ENCODE measurements at places on chromosomes 11 and 22. TPM values are rescaled to one million over a fixed set of nuclear protein-coding genes. Genes with fewer than 3 reads are reported as not detected.

- no peak overlapping the region for H3K4me3 ChIP-seq
- DNase-seq = no peak
- no peaks in the 10 kb centered on the region for H3K36me3 ChIP-seq
- 0 out of 2 replicates have a peak, but pooled peaks cover 2% of the 10 kb centered on the region for H3K4me1 ChIP-seq
Observed at GRCh38 chr11:108117746-108118371, 3.5 kb upstream of the ACAT1 start.

- H3K4me3 ChIP-seq = no peak overlapping the region
- DNase-seq = no peak
- H3K27ac ChIP-seq = no peak overlapping the region
Observed at GRCh38 chr22:37176464-37177061, 11.5 kb downstream of the C1QTNF6 start.

The MB gene
- 0.41 TPM for total RNA-seq

DNA sequence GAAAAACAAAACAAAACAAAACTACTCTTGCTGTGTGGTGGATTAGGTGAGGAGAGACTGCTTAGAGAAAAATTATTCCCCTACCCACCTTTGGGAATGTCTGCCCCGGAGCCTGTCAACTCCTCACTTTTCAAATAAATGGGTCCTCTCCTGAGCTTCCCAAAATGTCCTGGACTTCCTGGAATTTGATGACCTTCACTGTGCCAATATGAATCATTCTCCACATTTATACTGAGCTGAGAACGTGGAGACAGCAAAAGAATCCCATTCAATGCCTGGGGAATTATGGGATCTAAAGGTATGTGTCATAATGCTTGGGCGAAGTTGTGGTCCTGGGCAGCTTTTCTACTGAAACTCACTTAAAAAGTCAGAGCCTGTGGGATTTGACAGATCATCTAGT is 136.8 kb downstream of the KIF18A start:
- no peak for DNase-seq
- no peaks in the 10 kb centered on the region for H3K4me1 ChIP-seq
- no peak overlapping the region for H3K4me3 ChIP-seq
- H3K27ac ChIP-seq = no peak overlapping the region

The NOX4 gene
- not detected for total RNA-seq

DNA sequence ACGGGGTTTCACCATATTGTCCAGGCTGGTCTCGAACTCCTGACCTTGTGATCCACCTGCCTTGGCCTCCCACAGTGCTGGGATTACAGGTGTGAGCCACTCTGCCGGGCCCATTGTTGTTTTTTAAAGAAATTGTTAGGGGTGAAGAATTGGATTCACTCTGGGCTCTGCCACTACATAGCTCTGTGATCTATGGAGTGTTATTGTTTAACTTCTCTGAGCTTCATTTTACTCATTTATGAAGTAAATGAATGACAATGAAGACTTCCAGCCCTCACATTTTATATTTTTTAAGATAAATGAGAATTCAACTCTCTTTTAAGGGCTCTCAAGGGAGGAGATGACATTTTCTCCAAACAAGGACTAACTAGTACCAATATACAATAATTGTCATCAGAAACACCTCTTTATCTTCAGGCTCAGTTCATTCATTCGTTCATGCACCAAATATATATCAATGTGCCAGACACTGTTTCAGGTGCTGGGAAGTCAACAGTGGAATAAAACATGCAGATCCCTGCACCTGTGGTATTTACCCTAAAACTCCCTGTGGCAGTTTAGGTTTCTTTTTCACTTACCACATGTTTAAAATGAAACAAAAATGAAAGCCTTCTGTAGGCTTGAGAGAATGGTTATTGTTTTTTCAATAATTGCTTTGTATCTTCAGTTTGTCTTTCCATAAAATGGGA is 23.5 kb upstream of the GRAMD1B start:
- no peaks in the 10 kb centered on the region for H3K27me3 ChIP-seq
- H3K4me1 ChIP-seq = peaks cover 57% of the 10 kb centered on the region
- no peak for DNase-seq
- peak overlapping the region; percentile 58 for H3K4me3 ChIP-seq
- no peaks in the 10 kb centered on the region for H3K36me3 ChIP-seq

- no peaks in the 10 kb centered on the region for H3K36me3 ChIP-seq
- peak; percentile 2 for DNase-seq
- no peaks in the 10 kb centered on the region for H3K27me3 ChIP-seq
- no peaks in the 10 kb centered on the region for H3K4me1 ChIP-seq
Observed at GRCh38 chr11:13923716-13924650, 38.5 kb upstream of the SPON1 start.

DNA sequence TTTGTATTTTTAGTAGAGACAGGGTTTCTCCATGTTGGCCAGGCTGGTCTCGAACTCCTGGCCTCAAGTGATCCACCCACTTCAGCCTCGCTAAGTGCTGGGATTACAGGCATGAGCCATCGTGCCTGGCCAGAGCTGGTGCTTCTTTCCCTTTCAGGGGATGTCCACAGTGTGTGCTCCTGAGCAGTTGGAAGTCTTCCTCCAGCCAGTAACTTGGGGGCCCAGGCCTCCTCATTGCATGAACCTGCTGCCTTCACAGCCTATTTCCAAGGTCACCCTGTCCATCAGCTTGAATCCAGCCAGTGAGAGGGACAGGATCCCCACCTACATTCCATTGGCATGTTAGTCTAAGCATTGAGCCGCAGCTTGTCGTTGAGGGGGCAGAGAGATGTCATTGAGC is 12.5 kb downstream of the RTL6 start:
- no peaks in the 10 kb centered on the region for H3K27me3 ChIP-seq
- H3K36me3 ChIP-seq = no peaks in the 10 kb centered on the region
- no peak overlapping the region for H3K27ac ChIP-seq
- DNase-seq = no peak

DNA sequence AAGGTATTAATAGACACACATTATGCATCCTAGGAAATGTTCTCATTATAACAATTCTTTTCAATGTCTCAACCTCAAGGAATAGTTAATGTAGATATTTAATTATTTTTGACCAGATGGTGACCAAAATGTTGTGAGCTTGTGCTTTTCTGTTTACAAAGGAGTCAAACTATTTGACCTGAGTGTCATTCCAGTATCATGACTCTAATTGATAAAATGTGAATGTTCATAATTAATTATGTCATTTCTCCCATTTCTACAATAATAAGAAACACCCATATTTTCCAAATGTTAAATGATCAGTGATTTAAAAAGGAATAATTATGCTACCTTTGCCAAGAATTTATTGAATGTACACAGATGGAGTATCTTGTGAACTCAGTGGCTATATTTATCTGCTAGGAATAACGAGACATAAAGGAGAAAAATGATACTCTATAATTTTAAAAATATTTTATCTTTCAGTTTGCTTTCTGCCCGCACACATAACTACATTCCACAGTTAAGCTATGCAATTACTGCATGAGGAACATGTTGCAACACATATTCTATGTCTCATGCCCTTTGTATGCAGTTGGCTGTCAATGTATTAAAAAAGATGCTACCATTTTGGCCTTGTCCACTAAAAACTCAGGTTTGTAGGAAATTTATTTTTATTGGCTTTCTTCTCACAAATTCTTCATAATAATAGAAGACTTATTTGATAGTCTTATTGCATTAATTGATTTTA is 376.7 kb upstream of the CCDC179 start:
- H3K36me3 ChIP-seq = no peaks in the 10 kb centered on the region
- no peaks in the 10 kb centered on the region for H3K27me3 ChIP-seq
- no peak for DNase-seq
- H3K4me3 ChIP-seq = no peak overlapping the region

DNA sequence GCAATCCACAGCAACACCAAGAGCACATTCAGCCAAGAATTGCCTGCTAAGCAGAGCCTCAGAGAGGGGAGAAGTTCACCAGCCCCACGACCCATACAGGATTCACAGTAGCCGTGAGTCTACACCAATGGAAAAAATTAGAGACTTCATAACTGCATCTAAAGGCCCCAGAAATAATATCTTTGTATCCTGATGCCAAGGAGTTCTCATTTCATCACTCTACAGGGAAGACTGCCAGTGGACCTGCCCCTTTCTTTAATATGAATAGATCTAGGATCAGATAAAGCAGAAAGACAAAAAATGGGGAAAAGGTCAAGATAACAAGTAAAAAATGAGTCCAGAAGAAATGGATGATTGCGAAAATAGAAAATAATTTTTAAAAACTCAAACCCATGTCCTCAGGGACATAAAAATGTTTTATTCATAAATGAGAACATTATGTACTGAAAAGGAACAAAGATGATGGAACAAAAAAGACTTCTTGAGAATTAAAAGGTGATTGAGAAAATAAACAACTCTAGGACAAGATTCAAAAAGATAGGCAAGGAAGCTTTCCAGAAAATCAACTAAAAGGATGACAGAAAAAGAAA is 9.5 kb downstream of the APOL3 start:
- no peak for DNase-seq
- no peak overlapping the region for H3K27ac ChIP-seq
- H3K4me3 ChIP-seq = no peak overlapping the region
- peaks cover 1% of the 10 kb centered on the region for H3K4me1 ChIP-seq
- no peaks in the 10 kb centered on the region for H3K27me3 ChIP-seq
- peaks cover 12% of the 10 kb centered on the region for H3K36me3 ChIP-seq

- H3K4me1 ChIP-seq = no peaks in the 10 kb centered on the region
- no peak overlapping the region for H3K4me3 ChIP-seq
- no peak overlapping the region for H3K27ac ChIP-seq
Observed at GRCh38 chr11:13434247-13435205, 28.5 kb downstream of the BTBD10 start.

The CCDC73 gene
- 0.11 TPM for total RNA-seq

DNA sequence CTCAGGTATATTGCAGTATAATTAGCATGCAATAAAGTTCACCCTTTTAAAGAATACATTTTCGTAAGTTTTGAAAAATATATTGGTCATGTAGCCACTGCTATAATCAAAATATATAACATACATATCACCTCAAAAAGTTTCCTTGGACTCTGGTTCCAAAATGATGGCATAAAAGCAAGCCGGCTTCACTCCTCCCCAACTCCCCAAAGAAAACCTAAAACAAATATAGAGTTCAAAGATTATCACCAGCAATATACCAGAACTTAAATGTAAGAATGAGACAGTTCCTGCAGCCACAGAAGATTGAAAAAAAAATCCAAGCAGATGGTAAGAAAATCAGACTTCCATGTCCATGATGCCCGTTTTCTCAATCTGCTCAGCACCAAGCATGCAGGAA is 104.3 kb downstream of the APIP start:
- H3K27me3 ChIP-seq = peaks cover 3% of the 10 kb centered on the region
- H3K4me3 ChIP-seq = no peak overlapping the region
- DNase-seq = no peak
- H3K36me3 ChIP-seq = no peaks in the 10 kb centered on the region
- no peak overlapping the region for H3K27ac ChIP-seq
- H3K4me1 ChIP-seq = no peaks in the 10 kb centered on the region

DNA sequence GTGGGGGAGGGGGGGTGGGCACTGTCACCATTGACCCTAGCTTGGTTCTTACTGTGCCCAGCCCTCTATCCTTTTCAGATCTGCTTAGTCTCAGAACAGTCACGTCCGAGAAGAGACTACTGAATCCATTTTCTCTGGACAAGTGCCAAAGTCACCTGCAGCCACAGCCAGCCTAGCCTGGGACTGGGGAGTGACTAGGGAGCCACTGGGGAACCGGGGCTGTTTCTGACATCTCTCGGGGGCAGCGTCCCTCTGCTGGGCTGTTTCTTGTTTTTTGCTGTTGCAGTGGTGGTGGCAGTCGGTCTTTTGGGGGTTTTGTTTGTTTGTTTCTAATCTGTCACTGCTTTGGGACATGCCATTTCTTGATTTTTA is 8.7 kb downstream of the SLC37A2 start:
- no peak overlapping the region for H3K4me3 ChIP-seq
- peaks cover 43% of the 10 kb centered on the region for H3K4me1 ChIP-seq
- DNase-seq = no peak
- no peaks in the 10 kb centered on the region for H3K27me3 ChIP-seq
- H3K36me3 ChIP-seq = no peaks in the 10 kb centered on the region
- peak overlapping the region; percentile 85 for H3K27ac ChIP-seq

GRCh38 chr11:1875093-1875850 is 16.4 kb downstream of the PRR33 start:
- no peaks in the 10 kb centered on the region for H3K36me3 ChIP-seq
- no peak overlapping the region for H3K27ac ChIP-seq
- no peaks in the 10 kb centered on the region for H3K4me1 ChIP-seq
- no peak overlapping the region for H3K4me3 ChIP-seq

GRCh38 chr22:45312415-45312814 is 2.7 kb downstream of the FAM118A start:
- no peaks in the 10 kb centered on the region for H3K27me3 ChIP-seq
- H3K4me1 ChIP-seq = peaks cover 26% of the 10 kb centered on the region
- H3K4me3 ChIP-seq = no peak overlapping the region
- H3K36me3 ChIP-seq = no peaks in the 10 kb centered on the region

- H3K27ac ChIP-seq = peak overlapping the region; percentile 78
- H3K27me3 ChIP-seq = no peaks in the 10 kb centered on the region
- no peaks in the 10 kb centered on the region for H3K36me3 ChIP-seq
- no peak overlapping the region for H3K4me3 ChIP-seq
Observed at GRCh38 chr11:88360141-88360540, 22.6 kb upstream of the CTSC start.

The ZP1 gene
- total RNA-seq = not detected

DNA sequence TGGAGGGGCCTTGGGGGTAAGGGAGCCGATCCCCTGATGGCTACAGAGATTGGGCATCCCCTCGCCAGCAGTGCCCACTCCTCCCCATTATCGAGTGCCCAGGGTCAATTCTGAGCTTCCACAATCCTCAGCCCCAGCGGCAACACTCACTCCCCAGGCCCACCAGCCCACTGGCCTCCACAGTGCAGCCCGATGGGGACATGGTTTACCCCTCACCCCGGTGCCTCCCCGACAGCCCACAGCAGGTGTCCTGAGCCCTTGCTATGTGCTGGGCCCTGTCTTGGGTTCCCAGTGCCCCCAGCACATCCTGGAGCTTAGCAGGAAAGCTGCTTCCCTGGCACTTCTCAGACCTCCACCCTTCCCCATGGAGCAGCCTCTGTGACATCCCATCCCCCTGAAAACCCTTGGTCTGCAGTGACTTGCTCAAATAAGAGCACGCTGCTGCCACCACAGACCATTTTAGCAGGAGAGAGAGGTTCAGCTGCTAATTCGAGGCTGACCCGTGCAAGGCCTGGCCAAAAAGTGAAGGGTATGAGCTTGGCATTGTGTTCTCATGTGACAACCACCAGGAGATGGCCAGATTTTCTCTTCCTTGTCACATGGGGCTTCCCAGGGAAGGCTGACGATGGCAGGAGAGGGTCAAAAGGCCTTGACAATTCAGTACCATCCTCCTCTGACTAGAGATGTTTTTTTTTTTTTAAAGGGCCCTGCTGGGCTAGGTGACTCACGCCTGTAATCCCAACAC is 23.6 kb downstream of the KCNJ4 start:
- no peaks in the 10 kb centered on the region for H3K4me1 ChIP-seq
- no peak overlapping the region for H3K27ac ChIP-seq
- no peak for DNase-seq

GRCh38 chr11:83908298-83908856 is 622.2 kb upstream of the CCDC90B start:
- H3K36me3 ChIP-seq = no peaks in the 10 kb centered on the region
- no peak for DNase-seq
- H3K27me3 ChIP-seq = no peaks in the 10 kb centered on the region
- H3K4me1 ChIP-seq = no peaks in the 10 kb centered on the region
- no peak overlapping the region for H3K27ac ChIP-seq
- H3K4me3 ChIP-seq = no peak overlapping the region

Data from GM12878 (cell line).